Activated CD8-positive, alpha-beta memory T cell treated with anti-CD3 and anti-CD28 coated beads, Interleukin-2, amount 50 U/mL, for 4 hours (primary cell): ENCODE measurements at places on chromosomes 5 and 9.

GRCh38 chr9:114682846-114683245, 854 bp upstream of the TEX48 start:
- no peak for DNase-seq

GRCh38 chr5:138349852-138350562, 2.5 kb upstream of the KDM3B start:
- DNase-seq: no peak

- no peak for DNase-seq
These were observed 391.8 kb downstream of the ARHGEF28 start for GRCh38 chr5:74017786-74018211.

DNA sequence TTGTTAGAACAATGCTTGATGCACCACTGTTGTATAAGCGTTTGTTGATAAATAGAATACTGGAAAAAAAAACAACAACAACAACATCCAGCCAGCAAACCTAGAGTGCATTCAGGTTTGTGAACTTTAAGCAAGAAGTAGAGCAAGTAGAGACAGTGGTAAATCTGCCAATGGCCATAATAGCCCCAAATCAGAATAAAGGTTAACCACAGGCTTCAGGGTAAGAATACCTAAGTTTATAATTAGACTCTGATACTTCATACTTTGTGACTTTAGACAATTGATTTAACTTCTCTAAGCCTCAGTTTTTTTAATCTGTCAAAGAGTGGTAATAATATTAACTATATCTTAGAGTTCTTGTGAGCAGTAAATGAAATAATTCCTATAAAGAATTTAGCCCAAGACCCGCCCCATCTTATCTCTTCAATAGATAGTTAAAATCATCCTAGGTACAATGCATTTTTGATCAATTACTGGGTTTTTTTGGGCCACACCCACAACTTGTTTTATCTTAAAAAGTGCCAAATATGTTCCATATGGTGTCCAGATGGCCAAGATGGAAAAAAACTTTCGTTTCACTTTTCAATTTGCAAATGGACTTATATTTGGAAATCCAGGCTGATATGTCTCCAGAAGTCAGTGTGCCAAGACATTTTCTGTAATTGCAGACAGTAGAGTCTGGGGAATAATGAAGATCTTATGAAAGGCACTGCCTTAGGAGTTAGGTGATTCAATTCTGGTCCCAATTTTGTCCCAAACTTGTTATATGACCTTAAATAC, 24.5 kb upstream of the DPYSL3 start:
- DNase-seq: no peak

- DNase-seq: no peak
These were observed 212.9 kb downstream of the MARCHF11 start for GRCh38 chr5:15966651-15967050.

DNA sequence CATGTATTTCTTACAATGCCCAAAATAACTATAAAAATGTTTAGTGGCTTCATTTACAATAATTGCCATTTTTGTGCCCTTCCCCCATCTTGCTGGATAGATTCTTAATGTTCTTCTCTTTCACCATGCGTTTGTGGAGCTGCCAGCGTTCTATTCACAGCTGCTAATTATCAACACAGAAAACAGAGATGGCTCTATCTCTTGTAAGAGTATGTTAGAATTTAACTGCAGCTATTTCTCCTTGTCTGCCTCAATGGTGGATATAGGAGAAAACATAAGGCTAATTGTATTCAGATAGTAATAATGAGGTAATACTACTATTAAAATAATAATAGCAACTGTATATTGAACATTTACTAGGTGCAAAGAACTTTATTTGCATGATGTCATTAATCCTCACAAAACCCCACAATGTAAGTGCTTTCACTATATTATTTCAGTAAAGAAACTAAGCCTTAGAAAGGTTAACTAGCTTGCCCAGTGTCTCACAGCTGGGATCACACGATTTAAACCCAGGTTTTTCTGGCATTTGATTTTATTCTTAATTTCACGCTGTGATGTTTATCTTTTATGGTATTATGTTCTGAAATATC, 50.1 kb downstream of the JAKMIP2 start:
- DNase-seq: no peak

DNA sequence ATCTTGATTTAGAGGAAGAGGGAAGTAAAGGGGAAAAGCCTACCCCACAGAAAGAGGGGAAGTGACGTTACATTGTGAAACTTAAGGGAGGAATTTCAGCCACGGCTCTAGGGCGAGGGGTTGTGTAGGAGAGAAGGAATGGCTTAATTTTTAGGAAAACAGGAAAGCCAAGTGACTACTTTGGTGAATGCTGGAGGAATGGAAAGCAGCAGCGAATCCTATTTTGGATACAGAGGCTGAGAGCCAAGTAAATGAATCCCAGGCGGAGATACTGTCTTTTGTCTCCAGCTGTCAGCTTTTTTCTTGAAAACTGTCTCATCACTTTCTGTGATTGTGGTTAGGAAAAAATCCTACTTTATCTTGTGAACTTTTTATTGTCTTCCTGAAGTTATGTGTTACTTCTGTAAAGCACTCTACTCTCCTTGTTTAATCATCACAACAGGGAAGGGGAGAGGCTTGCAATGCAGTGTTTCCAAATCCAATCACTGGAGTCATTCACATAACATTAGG, 188.4 kb downstream of the TSSK1B start:
- DNase-seq: no peak

- no peak for DNase-seq
These were observed 15.4 kb downstream of the FAM81B start for GRCh38 chr5:95406426-95407090.

GRCh38 chr9:129352146-129352865, 174.2 kb upstream of the IER5L start:
- DNase-seq: peak; percentile 34

- no peak for DNase-seq
These were observed 51.1 kb downstream of the NSUN2 start for GRCh38 chr5:6581559-6582426.

DNA sequence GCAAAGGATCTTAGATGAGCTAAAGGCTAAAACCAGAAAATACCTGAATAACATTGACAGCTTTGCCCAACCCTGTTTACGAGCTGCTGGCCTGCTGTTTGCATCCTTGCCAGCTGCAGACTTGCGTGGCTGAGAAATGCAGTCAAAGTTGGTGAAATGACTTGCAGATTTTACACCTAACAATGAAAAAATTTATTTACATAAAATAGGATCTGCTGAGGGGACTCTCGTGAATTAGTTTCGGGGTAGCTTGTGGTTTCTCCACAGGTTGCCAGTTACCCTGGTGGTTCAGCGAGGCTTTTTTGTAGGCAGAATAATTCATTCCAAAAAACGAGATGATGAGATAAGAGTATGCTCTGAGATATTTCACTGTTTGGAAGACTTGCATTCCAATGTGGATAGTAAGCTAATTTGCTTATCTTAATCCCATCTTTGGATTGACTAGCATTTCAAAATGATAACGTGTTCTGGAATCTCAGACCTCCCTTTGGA, 65.7 kb upstream of the FANCC start:
- DNase-seq: no peak

DNA sequence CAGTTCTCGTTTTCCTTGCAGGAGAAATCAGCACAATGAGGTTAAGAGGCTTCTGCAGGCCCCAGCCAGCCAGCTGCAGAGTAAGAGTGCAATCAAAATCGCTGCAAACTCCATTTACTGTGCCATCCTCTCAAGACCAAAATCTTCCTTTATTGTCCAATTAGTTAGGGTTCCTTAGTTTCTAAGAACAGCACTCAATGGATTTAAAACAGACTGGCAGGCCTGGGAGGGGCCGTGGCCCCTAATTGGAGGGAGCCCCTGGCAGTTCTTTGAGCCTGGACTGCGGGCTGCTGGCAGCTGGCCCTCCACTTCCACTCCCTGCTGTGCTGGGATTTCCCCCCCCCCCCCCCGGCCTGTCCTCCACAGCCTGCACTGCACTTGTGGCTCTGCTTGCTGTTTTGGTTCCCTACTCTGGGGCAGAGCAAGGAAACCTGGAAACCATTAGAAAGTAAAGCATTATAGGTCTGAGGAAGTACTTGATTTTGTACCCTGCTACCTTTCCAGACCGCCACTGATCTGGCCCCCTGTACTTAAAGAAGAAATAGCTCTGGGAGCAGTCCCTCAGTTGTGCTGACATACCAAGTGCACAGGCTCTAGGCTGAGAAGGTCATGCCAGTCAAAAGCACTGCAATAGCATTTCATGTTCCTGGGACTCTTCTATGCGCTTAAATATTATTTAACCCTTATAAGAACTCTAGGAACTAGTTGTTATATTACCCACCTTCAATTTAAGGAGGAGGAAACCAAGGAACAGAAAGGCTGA, 129.0 kb downstream of the APBA1 start:
- no peak for DNase-seq

DNA sequence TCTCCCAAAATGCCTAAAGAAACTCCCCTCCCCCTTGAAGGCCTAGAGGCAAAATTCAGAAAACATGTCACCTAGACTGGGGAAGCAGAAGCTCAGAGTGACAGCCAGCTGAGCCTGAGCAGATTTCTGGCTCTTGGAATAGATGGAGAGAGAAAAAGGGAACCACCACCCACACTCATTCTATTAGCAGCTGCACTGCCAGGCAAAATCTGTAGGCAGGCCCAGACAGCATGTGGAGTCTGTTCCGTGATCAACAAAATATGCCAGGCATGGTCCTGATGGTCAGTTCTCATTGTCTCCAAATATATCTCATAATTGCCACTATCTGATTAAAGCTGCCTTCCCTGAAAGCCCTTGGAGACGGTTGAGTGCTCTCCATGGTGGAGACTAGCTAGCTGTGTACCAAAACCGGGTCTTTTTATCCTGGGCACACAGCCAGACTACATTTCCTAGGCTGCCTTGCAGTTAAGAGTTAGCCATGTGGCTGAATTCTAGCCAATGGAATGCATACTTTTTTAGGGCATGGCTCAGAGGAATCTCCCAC, 131.7 kb upstream of the GPR151 start:
- no peak for DNase-seq

DNA sequence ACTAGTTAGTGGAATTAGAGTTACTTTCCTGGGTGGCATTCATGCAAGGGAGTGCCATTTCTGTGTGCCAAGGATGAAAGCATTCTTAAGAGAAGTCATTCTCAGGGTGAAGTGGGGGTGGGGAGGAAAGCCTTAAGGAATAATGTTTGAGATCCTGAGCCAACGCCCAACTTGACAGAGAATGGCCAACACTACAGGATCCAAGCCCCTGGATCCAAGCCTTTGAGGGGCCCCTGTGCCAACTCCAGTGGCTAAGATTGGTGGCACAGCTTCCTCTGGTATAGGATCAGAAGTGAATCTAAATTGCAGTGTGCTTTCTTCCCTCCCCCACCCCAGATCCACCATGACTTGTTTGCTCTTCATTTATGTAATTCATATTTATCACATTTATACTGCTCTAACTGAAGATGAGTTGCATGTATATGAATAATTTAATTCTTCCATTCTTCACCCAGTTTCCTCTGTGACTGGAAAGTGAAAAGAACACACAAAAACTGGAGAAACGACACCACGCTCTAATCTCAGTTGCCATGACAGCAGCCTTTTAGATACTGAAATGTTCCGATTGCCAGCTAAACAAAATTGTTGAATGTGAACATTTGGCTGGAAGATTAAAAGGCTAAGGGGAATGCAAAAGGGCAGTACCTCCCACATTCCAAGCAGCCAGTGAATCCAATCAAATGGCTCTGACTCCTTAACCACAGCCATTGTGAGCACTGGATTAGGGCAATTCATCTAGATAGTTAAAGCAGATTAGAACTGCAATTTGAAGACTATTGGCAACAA, 4.5 kb downstream of the ZNF608 start:
- DNase-seq: no peak

DNA sequence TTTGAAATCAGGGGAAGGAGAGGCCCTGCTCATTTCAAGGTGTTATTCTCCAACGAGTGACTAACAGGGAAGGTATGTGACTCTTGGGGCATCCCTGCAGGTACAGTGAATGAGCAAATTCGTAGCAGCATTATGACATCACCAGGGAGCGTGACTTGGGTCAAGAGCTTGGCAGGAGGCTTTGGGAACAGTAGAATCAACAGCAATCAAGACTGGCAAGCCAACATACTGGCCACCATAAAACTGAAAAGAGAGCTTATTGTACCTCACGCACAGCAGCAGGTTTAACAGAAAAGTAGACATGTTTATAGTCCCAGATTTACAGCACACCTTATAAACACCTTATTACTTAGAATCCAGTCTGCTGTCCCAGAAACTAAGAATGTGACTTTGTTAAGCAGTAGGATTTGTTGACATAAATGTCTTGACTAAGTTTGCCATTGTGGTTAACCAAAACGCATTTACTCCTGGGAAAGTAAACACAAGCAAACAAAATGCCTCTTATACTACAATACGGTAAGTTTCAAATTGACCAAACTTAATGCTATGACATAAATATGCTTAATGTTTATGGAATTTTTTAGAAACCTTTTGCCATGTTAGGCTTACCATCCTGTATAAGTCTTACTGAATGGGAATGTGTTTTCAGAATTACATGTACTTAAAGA, 297.8 kb downstream of the NPR3 start:
- DNase-seq: no peak

DNA sequence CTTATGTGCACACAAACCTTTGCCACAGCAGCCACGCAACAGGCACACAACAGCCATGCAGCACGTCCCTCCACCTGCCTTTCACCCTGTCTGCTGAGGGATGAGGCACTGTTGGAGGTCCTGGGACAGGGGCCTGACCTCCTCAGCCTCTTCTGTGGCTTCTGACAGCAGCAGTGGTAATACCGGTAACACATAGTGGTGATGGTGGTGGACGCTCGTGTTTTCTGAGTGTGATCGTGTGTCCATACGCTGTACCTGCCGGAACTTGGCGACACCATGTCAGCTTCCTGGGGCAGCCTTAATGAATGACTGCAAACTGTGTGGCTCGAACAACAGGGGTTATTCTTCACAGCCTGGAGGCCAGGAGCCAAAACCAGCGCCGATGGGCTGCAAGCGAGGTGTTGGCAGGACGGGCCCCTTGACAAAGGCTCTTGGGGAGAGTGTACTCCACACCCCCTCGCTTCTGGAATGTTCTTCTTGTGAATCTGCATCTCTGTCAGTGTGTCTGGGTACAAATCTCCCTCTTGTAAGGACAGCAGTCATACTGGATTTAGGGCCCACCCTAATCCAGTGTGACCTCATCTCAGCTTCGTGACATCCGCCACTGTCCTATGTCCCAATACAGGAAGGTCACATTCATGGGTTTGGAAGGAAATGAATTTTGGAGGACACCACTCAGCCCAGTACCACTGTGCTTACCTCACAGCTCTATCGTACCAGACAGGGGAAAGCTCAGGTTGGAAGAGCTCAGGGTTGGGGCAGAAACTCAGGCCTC, 55.3 kb upstream of the EXOC3 start:
- no peak for DNase-seq
